ENCODE measurements at places on chromosomes 4 and X.

GRCh38 chr4:52659001-52659721, at the start of gene USP46:
Gene USP46 (minus strand): TSS chr4:52659301. CDS start chr4:52659150, 151 bp downstream.
- DNase-seq, result peak; percentile 32

GRCh38 chr4:80201252-80202151, 4.2 kb downstream of the PRDM8 start:
- no peak for DNase-seq

GRCh38 chr4:177696438-177696966, 254.3 kb upstream of the AGA start:
- DNase-seq, result no peak

GRCh38 chr4:145716661-145717200, 36.8 kb downstream of the C4orf51 start:
- DNase-seq, result no peak

DNA sequence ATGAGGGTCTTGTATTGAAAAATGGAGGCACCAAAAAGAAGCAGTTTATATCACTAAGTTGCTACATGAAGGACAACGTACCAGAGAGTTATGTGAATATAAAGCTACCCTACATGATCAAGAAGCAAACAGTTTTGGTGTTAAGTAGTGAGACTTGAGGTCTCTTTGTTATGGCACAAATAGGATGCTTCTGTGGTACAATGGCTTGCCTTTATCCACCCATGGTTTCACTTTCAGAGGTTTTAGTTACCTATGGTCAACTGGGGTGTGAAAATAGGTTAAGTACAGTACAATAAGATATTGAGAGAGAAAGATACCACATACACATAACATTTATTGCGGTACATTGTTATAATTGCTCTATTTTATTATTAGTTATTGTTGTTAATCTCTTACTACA, 229.2 kb upstream of the SLIT2 start:
- no peak for DNase-seq

Data from NCI-H82 (cell line).